Fibroblast of lung (primary cell): ENCODE measurements at places on chromosomes 5 and 9. TPM values are rescaled to one million over a fixed set of nuclear protein-coding genes. Genes with fewer than 3 reads are reported as not detected.

GRCh38 chr5:178786417-178786816 is 56.0 kb upstream of the ZNF354A start:
- no peaks in the 10 kb centered on the region for H3K4me1 ChIP-seq
- no peaks in the 10 kb centered on the region for H3K36me3 ChIP-seq
- H3K4me3 ChIP-seq: no peak overlapping the region
- no peaks in the 10 kb centered on the region for H3K27me3 ChIP-seq
- no peak for DNase-seq

GRCh38 chr5:38806775-38807258 is 39.0 kb upstream of the OSMR start:
- DNase-seq: peak; percentile 98
- H3K4me3 ChIP-seq: no peak overlapping the region
- H3K36me3 ChIP-seq: no peaks in the 10 kb centered on the region
- H3K27ac ChIP-seq: peak overlapping the region; percentile 76
- peaks cover 32% of the 10 kb centered on the region for H3K4me1 ChIP-seq
- H3K27me3 ChIP-seq: no peaks in the 10 kb centered on the region

GRCh38 chr5:158639881-158640592 is 459.7 kb downstream of the EBF1 start:
- no peaks in the 10 kb centered on the region for H3K4me1 ChIP-seq
- H3K4me3 ChIP-seq: no peak overlapping the region
- no peaks in the 10 kb centered on the region for H3K36me3 ChIP-seq
- H3K27me3 ChIP-seq: no peaks in the 10 kb centered on the region
- no peak overlapping the region for H3K27ac ChIP-seq

GRCh38 chr9:134412298-134412711 is 86.0 kb downstream of the RXRA start:
- peaks cover 4% of the 10 kb centered on the region for H3K36me3 ChIP-seq
- H3K27me3 ChIP-seq: no peaks in the 10 kb centered on the region

Gene TAF1L
- under 0.01 TPM in 2 replicates for total RNA-seq

- peak overlapping the region; percentile 74 for H3K27ac ChIP-seq
- peaks cover 18% of the 10 kb centered on the region for H3K4me1 ChIP-seq
- H3K36me3 ChIP-seq: no peaks in the 10 kb centered on the region
- H3K27me3 ChIP-seq: no peaks in the 10 kb centered on the region
Observed at GRCh38 chr5:53397141-53397757, 83.2 kb upstream of the FST start.

DNA sequence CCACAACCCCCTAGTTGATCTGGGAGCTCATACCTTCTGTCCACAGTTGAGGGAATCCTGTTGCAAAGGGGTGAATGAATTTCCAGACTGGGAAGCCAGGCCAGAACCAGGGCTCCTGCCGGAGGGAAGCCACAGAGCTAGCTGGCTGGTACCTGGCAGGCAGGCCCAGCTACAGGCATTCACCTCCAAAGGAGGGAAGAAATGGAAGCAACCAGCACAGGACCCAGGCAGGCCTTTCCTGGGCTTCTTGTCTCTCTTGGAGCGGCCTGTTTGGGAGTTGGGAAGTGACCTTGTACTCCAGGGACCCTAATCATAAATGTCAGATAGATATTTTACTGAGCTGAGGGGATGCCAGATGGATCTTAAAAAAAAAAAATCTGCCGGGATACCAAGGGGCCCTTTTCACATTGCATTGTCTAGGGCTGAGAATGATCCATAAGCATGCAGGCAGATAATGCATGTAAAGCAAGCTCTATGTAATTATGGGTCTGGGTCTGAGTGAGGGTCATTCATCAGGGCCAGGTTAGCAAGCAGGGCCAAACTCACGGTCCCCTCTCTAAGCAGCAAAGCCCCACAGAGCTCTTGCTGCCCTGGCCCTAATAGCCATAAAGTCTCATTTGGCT is 8.4 kb downstream of the NR2F1 start:
- no peaks in the 10 kb centered on the region for H3K27me3 ChIP-seq
- peak overlapping the region; percentile 75 for H3K4me3 ChIP-seq
- peak overlapping the region; percentile 46 for H3K27ac ChIP-seq
- H3K4me1 ChIP-seq: peaks cover 9% of the 10 kb centered on the region
- no peak for DNase-seq

DNA sequence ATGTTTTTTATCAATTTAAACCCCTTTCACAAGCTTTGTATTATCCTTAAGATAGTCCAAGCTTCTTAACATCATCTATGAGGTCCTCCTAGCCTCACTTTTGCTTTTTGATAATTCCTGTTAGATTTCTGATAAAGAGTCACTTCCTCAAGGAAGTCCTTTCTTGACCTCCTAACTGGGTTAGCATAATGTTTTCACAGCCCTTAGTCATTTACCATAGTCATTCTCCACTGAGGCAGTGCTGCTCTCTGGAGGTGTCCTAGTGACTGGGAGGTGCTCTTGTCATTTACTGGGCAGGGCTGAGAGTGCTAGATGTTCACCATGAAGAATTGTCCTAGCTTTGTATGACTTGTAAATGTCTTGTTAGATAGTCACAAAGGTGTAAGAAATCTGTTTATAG is 26.4 kb downstream of the TNPO1 start:
- H3K36me3 ChIP-seq: no peaks in the 10 kb centered on the region
- H3K4me1 ChIP-seq: peaks cover 9% of the 10 kb centered on the region
- no peak overlapping the region for H3K4me3 ChIP-seq
- no peaks in the 10 kb centered on the region for H3K27me3 ChIP-seq
- no peak overlapping the region for H3K27ac ChIP-seq
- DNase-seq: peak; percentile 42

GRCh38 chr9:96484521-96484931 is 34.6 kb downstream of the HABP4 start:
- H3K36me3 ChIP-seq: peaks cover 7% of the 10 kb centered on the region
- DNase-seq: peak; percentile 18
- H3K27me3 ChIP-seq: no peaks in the 10 kb centered on the region
- H3K27ac ChIP-seq: no peak overlapping the region

DNA sequence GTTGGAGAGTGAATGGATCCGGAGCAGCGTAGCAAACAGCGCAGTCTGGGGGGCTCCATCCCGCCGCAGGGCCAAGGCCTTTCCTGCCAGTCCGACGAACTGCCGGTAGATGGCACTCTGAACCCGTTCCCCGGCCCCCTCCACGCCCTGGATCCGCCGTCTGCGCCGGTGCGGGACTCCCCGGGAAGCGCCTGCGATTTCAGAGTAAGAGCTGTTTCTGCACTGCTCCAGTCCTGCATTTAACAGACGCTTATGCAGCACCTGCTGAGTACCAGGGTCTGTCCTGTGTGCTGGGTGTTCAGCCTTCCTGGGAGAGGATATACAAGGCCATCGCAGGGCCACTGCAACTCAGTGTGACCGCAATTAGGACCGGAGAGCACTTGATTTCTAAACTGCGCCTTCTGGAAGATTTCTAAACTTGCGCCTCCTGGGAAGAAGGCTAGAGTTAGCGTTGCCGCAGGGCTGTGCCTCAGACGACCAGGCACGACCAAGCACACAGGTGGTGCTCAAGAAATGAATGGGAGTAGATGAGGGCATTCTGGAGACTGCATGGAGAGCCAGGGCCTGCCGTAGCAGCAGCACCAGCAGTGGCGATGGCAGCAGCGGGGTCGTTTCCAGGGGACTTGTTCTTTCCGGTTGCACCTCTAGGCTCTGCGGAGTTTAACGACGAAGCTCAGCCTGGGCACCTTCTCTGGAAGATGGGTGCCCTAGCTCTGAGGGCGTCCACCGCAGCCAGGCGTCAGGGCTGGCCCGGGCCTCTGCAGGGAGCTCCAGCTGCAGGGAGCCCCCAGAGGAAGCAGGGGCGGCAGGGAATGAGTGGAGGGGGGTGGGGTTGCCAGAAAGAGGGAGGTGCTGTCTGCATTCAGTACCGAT is 14.3 kb upstream of the TIFAB start:
- peak; percentile 64 for DNase-seq
- H3K36me3 ChIP-seq: no peaks in the 10 kb centered on the region
- H3K4me3 ChIP-seq: no peak overlapping the region
- H3K4me1 ChIP-seq: no peaks in the 10 kb centered on the region
- H3K27me3 ChIP-seq: peaks cover 11% of the 10 kb centered on the region

Gene TMEM8B
- 2.1 and 3.0 TPM in 2 replicates for total RNA-seq

DNA sequence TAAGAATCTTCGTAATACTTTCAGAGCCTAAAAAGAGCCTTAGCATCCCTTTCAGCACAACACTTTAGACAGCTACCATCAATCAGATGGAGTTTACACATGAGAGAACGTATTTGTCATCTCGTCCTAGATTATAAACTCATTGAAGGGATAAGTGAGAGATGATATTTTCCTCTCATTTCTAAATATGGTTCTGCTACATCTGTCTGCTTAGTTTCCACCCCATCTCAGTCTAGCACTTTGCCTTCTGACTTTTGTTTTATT is 208.4 kb upstream of the CD180 start:
- no peak overlapping the region for H3K4me3 ChIP-seq
- no peak overlapping the region for H3K27ac ChIP-seq
- DNase-seq: no peak
- H3K27me3 ChIP-seq: no peaks in the 10 kb centered on the region

DNA sequence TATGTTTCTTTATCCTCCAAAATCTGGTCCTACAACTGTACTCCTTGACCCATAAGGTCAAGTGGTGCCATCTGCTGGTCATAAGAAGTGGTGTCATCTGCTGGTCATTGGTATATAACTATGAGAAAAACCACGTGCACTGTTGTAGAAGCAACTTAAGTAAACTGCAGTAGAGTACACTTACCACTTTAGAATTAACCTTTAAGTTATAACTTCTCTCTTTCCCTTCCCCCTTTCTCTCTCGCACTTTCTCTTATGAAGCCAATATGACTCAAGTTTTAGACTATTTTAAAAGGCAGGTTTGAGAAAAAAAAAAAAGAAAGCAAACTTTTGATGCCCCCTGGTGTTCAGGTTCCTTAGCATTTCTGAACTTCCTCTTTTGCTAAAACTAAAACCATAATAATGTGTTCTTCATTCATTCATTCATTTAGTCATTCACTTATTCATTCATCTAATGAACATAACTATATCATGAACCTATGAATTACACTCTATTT is 12.8 kb upstream of the MTAP start:
- no peaks in the 10 kb centered on the region for H3K27me3 ChIP-seq
- H3K4me1 ChIP-seq: no peaks in the 10 kb centered on the region
- peak; percentile 95 for DNase-seq
- no peaks in the 10 kb centered on the region for H3K36me3 ChIP-seq
- H3K27ac ChIP-seq: no peak overlapping the region

- H3K4me1 ChIP-seq: peaks cover 1% of the 10 kb centered on the region
- peak; percentile 70 for DNase-seq
- H3K27me3 ChIP-seq: no peaks in the 10 kb centered on the region
- peak within 1 kb of the TSS; percentile 48 for H3K27ac ChIP-seq
Observed at GRCh38 chr5:119355685-119356611, at the start of gene TNFAIP8. Gene TNFAIP8, plus strand, starts transcription at chr5:119356019. Its CDS starts 72 bp downstream, at chr5:119356091.

- DNase-seq: no peak
- no peak overlapping the region for H3K27ac ChIP-seq
- no peaks in the 10 kb centered on the region for H3K27me3 ChIP-seq
- peaks cover 8% of the 10 kb centered on the region for H3K4me1 ChIP-seq
- H3K36me3 ChIP-seq: no peaks in the 10 kb centered on the region
- H3K4me3 ChIP-seq: no peak overlapping the region
Observed at GRCh38 chr9:95857896-95858295, 17.6 kb upstream of the ERCC6L2 start.

Gene ENTPD2
- total RNA-seq: under 0.01 TPM in 2 replicates

DNA sequence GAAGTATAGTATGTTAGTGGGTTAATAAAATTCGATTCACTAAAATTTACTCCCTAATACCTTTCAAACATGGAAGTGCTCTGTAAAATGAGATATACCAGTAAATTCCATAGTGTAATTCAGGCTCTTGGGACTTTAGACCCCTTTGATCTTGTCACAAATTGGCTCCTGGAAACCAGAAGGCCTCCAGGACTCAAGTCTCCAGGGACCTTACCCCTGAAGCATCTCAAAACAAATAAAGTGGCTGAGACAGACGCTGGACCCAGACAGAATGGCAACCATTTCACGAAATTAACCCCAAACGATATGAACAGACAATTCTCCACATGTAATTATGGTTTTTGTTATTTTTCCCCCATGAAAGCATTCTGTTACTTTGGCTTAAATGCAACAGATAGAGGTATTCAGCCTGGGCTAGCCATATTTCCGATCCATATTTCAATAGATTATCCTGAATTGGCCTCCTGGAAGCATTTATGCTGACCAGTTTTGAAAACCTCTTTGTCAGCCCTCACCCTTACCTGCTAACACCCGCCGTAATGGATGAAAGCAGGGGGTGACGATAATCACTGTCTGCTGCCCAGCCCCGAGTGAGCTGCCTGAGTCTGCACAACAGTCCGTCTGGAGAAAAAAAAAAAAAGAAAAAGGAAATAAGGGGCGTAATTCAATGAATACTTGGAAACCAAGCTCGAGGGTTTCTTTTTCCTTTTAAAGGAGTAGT is 34.1 kb upstream of the EFNA5 start:
- H3K27ac ChIP-seq: no peak overlapping the region
- no peaks in the 10 kb centered on the region for H3K27me3 ChIP-seq
- H3K36me3 ChIP-seq: no peaks in the 10 kb centered on the region
- H3K4me1 ChIP-seq: no peaks in the 10 kb centered on the region
- H3K4me3 ChIP-seq: no peak overlapping the region

Gene PPP2R2B
- under 0.01 and 1.5 TPM in 2 replicates for total RNA-seq

DNA sequence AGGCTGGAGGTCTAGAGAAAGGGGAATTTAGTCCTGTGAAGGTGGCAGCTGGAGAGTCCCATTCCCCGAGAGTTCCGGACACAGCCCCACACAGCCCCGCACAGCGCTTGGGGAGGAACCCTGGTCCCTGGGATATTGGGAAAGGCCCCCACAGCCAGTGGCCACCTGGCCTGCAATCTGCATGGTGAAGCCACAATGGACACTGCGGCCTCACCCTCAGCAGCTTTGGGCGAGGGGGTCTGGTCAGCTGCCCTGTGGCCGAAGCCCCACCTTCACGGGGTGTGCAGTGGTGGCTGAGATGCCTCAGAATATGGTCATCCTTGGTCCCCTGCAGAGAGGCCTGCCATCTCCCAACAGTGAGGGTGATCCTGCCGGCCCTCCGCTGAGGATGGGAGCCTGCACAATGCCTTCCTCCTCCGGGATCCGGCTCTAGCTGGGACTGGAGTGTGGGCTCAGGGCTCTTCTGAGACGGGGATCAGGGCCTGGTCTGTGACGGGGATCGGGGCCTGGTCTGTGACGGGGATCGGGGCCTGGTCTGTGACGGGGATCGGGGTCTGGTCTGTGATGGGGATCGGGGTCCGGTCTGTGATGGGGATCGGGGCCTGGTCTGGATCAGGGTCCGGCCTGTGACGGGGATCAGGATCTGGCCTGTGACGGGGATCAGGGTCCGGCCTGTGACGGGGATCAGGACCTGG is 33.3 kb upstream of the TMEM250 start:
- peaks cover 10% of the 10 kb centered on the region for H3K27me3 ChIP-seq
- H3K4me3 ChIP-seq: no peak overlapping the region
- H3K27ac ChIP-seq: no peak overlapping the region
